Dermis blood vessel endothelial cell (primary cell): ENCODE measurements at places on chromosomes 16 and 17. TPM values are rescaled to one million over a fixed set of nuclear protein-coding genes. Genes with fewer than 3 reads are reported as not detected.

GRCh38 chr16:56518425-56518824 lies 1.4 kb downstream of the BBS2 start:
- peak; percentile 38 for DNase-seq

GRCh38 chr16:11033629-11034420 lies 89.5 kb downstream of the CLEC16A start:
- DNase-seq = no peak

DNA sequence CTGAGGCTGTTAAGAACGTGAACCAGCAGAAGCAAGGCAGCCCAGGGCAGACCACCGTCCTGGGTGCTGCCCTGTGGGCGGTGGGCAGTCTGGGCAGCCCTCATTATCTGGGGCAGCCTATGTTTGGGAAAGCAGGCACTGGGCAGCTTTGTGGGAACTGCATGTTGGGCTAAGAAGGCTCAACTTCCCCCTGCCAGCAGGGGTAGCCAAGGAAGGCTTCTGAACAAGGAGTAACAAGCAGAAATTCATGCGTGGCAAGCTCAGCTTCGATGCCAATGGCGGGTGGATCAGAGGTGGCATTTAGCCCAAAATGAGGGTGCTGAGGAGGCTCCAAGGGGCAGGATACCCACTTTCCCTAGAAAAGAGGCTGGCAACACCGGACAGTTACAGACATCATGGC lies 42.7 kb upstream of the METRNL start:
- no peak for DNase-seq

Gene CD79B
- 2.1 and 5.1 TPM in 2 replicates for total RNA-seq

Gene DNAI2
- total RNA-seq = not detected in 2 replicates

DNA sequence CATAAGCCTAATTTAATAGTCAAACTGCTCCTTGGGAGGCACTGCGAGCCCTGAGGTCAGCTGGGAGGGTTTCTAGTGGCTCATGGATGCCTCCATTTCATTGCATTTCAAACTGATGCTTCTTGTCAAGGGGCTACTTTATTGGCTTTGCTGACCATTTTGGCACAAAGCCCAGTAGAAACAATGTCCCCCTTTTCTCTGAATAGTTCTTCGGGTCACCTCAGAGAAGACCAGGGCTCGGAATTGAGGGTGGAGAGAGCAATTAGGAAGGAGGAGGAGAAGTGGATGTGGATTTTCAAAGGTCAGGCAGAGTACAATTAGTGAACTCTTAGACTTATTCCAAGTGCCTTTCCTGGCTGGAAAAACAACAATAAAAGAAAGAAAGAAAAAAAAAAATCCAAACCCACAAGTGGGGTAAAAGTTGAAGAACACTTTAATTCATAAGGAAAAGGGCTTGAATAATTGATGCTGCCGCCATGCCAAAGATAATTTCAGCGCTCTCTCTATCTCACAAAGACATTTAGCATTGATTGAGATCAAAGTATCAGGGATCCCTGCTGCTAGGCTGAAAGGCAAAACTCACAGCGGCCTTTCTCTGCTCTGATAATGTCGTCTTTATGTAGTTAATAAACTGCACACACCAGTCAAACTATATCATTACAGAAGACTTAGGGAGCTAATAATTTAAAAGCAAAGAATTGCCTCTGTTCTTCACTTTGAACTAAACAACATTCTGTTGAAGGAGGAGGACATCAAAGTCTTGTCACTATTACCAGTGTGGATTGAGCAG lies 122.7 kb downstream of the RGS9 start:
- DNase-seq = no peak

Gene FASN
- 51.1 and 216 TPM in 2 replicates for total RNA-seq

DNA sequence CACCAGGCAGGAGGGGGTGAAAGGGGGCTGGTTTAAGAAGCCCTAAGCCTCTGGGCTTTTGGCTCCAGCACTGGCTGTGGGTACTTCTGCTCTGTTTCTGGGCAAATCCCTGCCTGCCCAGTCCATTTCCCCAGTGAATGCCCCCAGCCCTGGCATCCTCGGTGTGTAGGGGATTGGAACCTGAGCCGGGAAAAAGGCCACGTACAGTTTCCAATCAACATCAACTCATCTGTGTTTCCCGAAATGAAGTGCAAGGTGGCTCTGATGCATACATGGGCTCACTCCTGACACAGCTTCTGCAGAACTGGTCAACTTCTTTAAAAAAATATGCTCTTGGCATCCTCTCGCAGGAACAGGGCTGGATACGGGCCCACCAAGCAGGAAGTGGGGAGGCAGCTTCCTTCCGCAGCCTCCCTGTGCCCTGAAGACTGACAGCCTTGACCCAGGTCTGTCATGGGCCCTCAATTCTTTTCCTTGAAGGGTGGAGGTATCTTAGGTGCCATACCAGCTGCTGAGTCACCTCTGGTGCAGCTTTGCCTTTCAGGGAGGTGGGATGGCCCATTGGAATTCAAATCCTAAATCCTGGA lies 73.3 kb downstream of the N4BP1 start:
- DNase-seq = peak; percentile 10

DNA sequence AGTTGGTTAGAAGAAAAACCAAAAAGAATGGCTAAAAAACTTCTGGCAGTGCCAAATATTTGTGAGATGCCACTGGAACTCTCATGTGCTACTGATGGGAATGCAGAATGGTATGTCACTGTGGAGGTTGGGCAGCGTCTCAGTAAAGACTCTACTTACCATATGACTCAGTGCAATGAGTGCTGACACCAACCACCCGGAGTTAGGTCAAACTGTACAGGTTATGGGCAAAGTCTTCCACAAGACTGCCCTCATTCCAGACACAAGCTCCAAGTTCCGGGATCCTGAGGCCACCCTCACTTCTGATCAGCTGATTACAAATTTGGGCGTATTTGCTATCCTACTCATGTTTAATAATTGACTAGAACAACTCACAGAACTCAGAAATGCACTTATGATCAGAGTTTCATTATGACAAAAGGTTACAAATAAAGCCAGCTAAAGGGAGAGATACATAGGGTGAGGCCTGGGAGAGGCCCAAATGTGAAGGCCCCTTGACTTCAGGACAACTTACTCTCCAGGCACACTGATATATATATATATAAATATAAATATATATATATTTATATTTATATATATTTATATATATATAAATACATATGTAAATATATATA lies 114.9 kb downstream of the TRIM37 start:
- no peak for DNase-seq

GRCh38 chr17:64096037-64096436 lies 33.9 kb downstream of the ERN1 start:
- DNase-seq = no peak

Gene AGRP
- not detected in 2 replicates for total RNA-seq

Gene MT1M
- 0.34 and 0.98 TPM in 2 replicates for total RNA-seq

DNA sequence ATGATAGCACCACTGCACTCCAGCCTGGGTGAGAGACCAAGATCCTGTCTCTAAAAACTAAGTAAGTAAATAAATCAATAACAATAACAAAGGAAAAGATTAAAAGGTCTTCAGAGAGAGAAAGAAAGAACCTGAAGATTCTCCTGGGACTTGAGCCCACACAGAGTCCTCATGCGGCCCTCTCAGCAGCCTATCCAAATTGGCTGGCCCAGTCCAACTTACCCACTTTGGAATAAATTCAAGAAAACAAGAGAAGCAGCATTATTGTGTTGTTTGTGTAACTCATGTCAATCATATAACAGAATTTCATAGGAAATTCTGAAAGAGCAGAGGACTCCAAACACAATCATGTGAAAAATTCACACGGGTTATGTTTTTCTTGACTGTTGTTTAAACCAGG lies 3.8 kb downstream of the SLX4 start:
- DNase-seq = no peak

GRCh38 chr16:1363501-1364041 lies 11.8 kb downstream of the GNPTG start:
- peak; percentile 75 for DNase-seq

- peak; percentile 89 for DNase-seq
Measured at GRCh38 chr17:50479522-50480141, 972 bp downstream of the RSAD1 start.

DNA sequence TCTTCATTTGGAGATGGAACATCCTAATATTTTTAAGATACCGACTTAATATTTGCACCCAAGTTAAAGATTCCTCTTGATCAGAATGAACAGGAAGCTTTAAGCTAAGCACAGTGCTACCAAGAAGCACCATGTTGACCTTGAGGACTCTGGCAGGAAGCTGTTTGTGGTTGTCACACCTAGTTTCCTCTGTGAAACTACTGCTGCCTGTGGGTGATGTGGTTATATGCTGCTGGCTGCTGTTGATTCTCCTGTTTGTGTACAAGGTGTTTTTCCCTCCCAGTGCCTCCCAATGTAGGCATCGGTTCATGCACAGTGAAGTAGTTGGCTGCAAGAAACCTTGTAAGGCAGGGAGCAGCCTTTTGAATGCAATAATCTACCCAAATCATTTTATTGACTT lies 23.4 kb downstream of the RBL2 start:
- DNase-seq = no peak

GRCh38 chr17:58320570-58321323 lies 7.8 kb downstream of the TSPOAP1 start:
- no peak for DNase-seq

GRCh38 chr16:19737306-19738038 lies 19.4 kb downstream of the IQCK start:
- no peak for DNase-seq

Gene KCNJ12
- total RNA-seq = 0.14 and 0.51 TPM in 2 replicates

Gene TEX14
- under 0.01 and 0.05 TPM in 2 replicates for total RNA-seq

DNA sequence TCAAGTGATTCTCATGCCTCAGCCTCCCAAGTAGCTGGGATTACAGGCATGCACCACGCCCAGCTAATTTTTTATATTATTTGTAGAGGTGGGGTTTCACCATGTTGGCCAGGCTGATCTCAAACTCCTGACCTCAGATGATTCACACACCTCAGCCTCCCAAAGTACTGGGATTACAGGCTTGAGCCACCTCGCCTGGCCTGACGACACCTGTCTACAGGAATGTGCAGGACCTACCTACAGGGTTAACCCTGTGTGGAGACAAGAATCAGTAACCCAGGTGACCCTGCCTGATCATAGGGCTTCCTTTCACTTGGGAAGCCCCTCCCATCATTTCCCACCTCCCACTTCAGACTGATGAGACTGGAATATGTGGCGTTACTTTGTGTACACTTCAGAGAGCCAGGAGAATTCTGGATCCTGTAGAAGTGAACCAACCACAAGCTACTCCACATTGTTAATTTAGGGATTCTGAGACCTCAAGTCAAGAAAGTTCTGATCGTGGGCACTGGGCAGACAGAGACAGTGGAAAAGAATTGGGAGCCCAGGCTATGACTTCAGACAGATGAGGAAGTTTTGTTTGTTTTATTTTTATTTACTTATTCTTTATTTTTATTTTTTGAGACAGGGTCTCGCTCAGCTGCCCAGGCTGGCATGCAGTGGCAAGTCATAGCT lies 5.7 kb upstream of the MILR1 start:
- DNase-seq = no peak

GRCh38 chr17:20955427-20956323 lies 87.1 kb downstream of the USP22 start:
- DNase-seq = no peak

Gene NOTUM
- 0.09 TPM in 1 of 2 replicates, not detected in the other for total RNA-seq

Gene MAP2K6
- 4.9 and 14.2 TPM in 2 replicates for total RNA-seq

DNA sequence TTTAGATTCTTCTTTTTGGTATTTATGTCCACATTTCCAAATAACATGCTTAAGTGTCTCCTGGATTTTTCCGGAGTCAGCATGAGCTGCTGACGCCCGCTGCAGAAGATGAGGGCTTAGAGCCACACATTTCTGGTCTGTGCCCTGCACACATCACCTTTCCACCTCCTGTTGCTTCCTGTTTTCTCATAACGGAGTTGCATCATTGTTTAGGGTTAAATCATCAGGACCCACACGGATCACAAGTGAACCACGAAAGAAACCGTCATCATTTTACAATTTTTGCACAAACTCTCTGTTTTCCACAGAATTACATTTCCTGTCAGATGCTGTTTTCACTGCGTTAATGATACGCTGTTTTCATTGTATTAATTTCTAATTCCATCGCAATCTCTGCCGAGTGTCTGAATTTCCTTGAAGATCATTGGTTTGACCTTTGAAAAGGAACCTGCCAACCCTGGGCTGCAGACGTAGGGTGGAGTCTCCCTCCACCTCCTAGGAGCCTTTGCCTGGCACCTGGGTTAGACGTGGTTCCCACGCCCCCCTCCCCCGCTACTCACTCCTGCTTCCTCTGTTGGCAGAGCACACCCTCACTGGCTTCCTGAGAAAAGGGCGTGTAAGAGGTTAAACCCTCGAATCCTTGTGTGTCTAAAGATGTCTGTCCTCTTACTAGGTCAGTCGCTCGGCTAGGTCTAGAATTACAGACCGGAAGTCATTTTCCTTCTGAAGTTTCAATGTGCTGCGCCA lies 68.2 kb downstream of the RNF213 start:
- DNase-seq = peak; percentile 51

DNA sequence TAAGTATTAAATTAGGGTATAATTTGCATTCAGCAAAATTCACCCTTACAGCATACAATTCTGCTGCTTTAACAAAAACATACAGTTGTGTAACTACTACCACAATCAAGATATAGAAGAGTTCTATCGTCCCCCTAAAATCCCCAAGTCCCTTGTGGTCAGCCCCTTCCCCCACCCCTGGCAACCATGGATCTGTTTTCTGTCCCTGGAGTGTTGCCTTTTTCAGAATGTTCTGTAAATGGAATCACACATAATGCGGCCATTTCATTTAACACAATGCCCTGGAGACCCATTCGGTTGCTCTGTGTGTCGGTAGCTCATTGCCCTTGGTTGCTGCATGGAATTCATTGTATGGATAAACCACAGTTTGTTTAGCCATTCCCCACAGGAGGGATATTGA lies 190.2 kb downstream of the IRX5 start:
- DNase-seq = no peak

Gene CEP295NL
- total RNA-seq = 1.5 and 5.1 TPM in 2 replicates

GRCh38 chr16:51941412-51941811 lies 605.5 kb downstream of the TOX3 start:
- no peak for DNase-seq

GRCh38 chr17:80987941-80988461 lies 3.6 kb upstream of the CHMP6 start:
- no peak for DNase-seq

Gene PAGR1
- total RNA-seq = 23.5 and 30.1 TPM in 2 replicates

- DNase-seq = peak; percentile 66
Measured at GRCh38 chr17:34220752-34221395, 34.2 kb upstream of the CCL2 start.

Gene RSPRY1
- 50.4 and 58.6 TPM in 2 replicates for total RNA-seq

DNA sequence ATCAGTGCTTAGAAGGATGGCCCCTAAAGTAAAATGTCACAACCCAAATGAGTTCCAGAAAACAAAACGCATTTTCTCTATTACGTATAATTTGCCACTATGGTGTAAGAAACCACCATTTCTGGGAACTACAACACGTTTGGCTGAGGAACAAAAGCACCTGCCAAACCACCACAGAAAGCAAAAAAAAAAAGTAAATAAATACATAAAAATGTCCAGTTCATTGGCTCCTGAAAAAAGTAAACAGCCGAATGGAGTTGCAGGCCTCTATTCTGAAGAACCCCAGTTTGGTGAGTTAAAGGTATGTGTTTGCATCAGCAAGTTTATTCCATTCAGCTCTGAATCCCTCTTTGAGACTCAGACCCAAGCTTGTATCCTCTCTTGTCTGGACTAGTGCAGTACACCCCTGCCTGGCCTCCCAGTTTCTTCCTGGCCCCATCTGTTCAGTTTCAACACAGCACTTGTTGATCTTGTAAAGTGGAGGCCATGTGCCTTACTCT lies 36.9 kb downstream of the ERN1 start:
- DNase-seq = no peak
